ENCODE measurements at places on chromosomes 11 and 22.
A peak's percentile ranks its signal among the peaks of the same experiment; 100 is the strongest.

DNA sequence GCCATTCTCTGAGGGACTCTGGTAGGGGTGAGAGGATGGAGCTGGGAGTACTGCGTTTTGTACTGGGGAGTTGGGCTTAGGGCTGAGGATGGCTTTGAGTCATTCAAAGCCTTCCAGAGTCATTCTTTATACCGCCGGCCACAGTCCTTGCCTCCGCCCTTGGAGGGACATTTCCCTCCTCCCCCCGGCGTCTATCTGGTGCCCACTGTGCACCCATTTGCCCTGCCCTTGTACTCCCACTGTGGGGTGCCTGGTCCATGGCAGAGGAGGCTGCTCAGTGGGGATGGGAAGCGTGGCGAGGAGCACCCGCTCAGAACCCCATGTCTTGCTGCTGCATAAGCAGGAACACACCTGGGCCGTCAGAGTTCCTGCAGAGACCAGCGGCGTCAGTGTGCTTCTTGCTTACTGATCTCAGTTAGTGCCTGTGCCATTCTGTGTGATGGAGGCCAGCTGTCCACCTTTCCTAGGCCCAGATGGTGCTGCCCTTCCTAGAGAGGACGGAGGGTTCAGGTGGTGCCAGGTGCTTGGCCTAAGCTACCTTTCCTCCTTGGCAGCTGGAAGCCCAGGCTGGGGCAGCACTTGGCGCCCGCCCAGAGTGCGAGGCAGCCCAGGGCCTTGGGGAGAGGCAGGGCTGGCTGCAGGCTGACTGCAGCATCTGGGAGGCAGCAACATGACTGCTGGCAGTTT lies 23.3 kb upstream of the TMEM191C start:
- DNase-seq, result peak; percentile 47

GRCh38 chr11:57338142-57338541 lies at the start of gene P2RX3:
TSS of gene P2RX3 (plus strand) at chr11:57338352. CDS start at chr11:57338551, 199 bp downstream.
- DNase-seq, result no peak

- no peak for DNase-seq
Observed at GRCh38 chr22:33829546-33830280, 90.6 kb downstream of the LARGE1 start.

DNA sequence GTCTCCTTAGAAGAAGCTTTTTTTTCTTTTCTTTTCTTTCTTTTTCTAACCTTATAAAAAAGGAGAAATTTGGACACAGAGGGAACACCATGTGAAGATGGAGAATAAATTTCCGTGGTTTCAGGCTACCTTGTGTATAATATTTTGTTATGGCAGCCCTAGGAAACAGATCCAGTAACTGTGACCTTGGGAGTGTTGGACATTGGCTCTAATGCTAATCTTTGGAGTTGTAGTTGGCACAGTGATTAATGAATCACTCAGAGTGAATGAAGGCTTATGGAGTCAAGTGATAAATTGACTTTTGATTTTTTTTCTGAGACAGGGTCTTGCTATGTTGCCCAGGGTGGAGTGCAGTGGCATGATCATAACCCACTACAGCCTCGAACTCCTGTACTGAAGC lies 15.5 kb upstream of the PHOX2A start:
- DNase-seq, result no peak

DNA sequence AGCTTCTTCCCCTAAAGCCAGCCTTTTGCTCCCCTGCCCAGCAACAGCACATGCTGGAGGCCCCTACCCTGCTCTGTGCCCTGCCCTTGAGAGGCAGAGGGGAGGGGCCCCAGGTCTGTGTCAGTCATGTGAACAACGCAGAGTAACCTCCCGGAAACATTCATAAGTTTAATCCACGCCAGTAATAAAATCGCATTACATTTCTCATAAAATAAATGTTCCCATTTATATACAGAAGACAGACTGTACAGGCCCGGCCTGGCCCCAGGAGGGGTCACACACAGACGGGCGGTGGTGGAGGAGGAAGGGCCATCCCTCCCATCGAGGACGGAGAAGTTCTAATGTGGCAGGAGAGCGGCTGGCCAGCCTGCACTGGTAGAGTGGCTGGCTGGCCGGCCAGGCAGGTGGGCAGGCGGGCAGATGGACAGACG lies 39.5 kb downstream of the LMO1 start:
- no peak for DNase-seq

DNA sequence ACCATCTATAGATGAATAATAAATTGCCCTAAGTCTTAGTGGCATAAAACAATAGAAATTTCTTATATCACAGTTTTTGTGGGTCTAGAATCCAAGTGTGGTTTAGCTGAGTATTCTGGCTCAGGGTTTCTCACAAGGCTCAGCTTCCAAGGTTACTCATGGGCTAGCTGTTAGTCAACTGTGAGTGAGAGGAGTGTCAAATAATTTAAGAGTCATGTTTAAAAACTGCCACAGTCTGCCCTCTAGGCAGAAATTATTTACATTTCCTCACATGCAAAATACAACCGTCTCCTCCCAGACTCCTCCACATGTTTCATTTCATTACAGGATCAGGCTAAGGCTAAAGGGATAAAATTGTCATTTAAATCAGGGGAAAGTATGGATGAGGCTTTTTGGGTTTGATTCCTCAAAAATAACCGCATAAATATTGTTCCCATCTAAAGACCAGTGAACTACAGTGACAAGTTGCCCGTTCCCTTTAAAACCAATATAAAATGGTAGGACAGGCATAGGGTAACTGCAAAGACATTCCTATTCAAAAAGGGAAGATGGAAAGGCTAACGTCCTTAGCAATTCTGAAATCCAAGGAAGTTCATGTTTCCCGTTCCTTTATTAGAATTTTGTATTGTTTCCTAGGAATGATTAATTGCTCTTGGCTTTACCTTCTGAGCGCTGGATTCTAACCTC lies 324.3 kb downstream of the DYNC2H1 start:
- no peak for DNase-seq

DNA sequence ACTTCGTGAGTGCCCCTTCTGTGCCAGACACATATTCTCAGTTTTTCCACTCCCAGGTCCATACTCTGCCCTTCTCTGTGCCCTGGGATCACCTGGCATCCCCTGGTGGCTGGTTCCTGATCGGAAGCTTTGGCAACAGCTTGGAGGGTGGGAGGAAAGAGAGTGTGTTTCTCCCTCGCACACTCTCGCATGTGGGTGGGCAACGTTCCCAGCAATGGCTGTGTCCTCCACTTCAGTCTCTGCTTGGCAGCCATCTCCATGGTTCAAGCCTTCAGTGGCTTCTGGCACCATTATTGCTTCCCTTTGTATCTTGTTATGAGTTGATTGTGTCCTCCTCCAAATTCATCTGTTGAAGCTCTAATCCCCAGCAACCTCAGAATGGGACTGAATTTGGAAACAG lies 342.7 kb upstream of the SYN3 start:
- no peak for DNase-seq

DNA sequence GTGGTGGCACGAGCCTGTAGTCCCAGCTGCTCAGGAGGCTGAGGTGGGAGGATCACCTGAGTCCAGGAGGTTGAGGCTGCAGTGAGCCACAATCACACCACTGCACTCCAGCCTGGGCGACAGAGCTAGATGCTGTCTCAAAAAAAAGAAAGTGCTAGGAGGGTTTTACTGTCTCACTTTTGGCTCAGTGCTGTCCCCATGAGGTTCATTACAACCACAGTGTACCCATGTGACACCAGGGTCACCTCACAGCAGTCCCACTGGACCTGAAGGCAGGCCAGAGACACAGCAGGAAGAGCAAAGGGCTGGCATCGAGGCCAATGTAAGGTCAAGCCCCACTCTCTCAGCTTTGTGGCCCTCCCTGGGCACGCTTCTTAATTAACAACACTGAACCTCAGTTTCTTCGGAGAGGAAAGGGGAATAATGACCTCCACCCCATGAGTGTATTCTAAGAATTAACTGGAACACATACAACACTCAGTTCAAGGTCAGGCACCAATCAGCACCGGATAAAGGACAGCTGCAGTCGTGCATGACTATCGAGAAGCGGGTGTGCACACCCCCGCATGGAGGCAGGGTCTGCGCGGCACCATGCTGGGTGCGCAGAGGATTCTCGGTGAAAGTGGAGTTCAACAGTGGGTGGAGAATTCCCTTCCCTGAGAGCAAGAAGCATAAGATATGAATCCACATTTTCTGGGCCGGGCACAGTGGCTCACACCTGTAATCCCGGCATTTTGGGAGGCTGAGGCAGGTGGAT lies 30.9 kb upstream of the BAIAP2L2 start:
- DNase-seq, result no peak

- no peak for DNase-seq
Observed at GRCh38 chr11:6504166-6504565, 7.1 kb downstream of the DNHD1 start.

- DNase-seq, result no peak
Observed at GRCh38 chr11:12133547-12134235, 23.3 kb downstream of the MICAL2 start.

GRCh38 chr11:121300313-121300971 lies 7.9 kb downstream of the SC5D start:
- DNase-seq, result no peak

DNA sequence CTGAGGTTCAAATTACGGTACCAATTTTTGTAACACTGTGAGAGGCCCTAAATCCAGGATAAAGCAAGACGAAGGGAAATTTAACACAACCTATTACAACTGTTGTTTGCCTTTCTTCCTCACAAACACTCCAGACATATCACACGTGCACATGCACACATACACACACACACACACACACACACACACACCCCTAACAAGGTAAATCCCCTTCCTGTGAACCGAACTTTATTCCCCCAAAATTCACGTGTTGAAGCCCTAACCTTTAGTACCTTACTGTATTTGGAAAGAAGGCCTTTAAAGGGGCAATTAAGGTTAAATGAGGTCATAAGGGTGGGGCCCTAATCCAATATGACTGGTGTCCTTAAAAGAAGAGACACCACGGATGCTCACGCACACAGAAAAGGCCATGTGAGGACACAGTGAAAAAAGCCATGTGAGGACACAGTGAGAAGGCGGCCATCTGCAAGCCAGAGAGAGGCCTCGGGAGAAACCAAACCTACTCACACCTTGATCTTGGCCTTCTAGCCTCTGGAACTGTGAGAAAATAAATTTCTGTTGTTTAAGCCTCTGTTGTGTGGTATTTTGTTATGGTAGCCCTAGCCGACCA lies 1.8 kb downstream of the SERGEF start:
- DNase-seq, result no peak

DNA sequence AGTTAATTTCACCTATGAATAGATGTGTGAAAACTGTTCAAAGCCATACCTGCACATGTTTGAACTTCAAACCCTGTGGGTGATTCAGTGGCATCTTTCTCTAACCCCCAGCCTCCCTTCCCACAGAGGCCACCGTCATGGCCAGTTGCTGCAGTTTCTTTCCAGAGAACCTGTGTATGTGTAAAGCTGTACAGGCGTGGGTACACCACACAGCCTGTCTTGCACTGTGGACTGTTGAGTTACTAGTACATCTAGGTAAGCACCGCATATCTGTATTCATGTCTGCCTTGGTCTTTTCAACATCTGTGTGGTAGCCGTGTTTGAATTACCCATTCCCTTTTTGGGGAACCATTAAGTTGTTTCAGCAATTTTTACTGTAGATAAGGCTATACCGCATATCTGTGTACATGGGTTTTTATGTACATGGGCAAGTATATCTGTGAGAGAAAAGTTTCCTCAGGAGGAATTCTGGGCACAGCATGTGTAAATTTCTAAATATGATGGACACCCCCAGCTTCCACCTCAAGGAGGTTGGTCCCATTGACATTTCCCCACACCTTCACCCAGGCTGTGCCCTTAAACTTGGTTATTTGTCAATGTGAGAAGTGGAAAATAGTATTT lies 13.9 kb downstream of the NEAT1 start:
- no peak for DNase-seq

- DNase-seq, result no peak
Observed at GRCh38 chr11:6570691-6571427, 32.6 kb downstream of the RRP8 start.

DNA sequence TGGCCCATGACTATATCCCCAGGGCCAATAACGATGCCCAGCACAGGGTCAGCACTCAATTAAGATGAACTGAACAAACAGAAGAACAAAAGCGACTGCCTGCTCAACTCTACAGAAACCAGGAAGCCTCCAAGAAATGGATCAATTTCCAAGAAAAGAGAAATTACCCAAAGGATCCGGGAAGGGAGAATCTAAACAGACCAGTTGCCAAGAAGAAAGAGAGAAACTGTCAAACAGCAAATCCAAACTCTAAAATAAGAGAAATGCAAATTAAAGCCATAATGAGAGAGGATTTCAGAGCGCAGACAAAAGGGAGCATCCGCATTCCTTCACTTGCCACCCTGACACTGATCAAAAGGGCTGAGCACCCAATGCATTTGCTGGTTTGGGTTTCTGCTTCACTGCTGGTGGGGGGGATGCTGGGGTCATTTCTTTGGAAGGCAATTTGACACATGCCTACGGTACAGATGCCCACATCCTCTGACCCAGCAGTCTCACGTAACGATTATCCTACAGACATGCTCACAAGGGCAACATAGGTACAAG lies 37.7 kb upstream of the RFPL3 start:
- DNase-seq, result no peak

- DNase-seq, result no peak
Observed at GRCh38 chr22:27220339-27220738, 563.0 kb downstream of the MIAT start.

DNA sequence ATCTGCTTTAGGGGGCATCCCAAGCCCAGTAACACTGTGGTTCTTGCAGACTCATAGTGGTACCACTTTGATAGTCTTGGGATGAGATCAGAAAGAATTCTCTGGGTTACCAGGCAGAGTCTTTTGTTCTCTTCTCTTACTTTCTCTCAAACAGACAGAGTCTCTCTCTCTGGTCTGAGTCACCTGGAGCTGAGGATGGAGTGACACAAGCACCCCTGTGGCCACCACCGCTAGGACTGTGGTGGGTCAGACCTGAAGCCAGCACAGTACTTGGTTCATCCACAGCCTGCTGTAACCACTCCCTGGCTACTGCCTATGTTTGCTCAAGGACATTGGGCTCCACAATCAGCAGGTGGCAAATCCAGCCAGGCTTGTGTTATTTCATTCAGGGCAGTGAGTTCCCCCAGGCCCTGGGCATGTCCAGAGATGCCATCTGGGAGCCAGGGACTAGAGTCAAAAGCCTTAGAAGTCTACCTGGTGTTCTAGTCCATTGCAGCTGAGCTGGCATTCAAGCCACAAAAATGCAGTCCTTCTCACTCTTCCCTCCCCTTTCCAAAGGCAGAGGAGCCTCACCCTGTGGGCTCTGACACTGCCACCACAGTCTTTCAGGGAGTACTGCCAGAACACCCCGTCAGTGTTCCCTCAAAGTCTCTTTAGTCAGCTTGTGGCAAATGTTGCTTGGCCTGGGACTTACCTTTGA lies 29.9 kb downstream of the ENDOD1 start:
- DNase-seq, result no peak

Measured in RWPE2 (cell line).